Hematopoietic multipotent progenitor cell treated with erythropoietin and hydrocortisone succinate and interleukin-3 and kit ligand, for 17 days (in vitro differentiated cells): ENCODE measurements at places on chromosomes 4 and X.

DNA sequence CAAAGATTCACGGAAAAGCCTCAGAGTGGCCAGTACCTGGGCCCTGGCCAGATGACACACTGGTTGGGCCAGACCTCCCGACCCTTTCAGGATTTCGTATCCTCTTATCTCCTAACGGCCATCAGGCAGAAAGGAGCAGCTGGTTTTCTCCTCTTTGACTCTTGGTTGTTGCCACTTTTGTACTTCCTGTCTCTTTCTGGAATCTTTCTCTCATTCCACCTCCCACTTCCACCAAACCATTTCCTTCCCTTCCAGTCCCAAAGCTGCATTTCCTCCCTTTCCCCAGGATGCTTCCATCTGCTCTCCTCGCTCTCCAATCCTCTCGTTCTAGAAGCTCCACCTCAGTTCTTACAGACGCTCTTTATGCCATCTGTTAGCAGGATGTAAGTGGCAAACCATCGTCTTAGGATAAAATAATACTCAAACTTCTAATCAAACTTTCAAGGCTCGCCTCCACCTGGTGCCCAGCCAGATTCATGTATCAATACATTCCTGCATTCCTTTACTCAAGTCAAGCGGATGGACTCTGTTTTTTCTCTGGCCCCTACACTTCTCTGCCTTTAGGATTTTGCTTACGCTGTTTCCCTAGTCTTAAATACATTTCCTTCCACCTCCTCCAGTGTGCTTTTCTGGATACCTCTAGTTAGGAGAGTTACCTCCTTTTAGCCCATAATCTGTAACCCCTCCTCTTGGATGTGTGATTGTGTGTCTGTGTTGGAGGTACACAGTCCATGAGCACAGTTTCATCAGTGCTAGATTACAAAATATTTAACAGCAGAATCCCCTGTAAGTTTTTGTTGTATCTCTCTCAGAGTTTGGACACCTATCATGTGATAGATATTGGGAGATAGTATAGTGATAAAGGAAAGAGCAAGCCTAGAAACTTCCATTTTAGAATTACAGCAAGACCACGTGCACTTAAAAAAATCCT is 70.4 kb downstream of the LDB2 start:
- no peak for DNase-seq

DNA sequence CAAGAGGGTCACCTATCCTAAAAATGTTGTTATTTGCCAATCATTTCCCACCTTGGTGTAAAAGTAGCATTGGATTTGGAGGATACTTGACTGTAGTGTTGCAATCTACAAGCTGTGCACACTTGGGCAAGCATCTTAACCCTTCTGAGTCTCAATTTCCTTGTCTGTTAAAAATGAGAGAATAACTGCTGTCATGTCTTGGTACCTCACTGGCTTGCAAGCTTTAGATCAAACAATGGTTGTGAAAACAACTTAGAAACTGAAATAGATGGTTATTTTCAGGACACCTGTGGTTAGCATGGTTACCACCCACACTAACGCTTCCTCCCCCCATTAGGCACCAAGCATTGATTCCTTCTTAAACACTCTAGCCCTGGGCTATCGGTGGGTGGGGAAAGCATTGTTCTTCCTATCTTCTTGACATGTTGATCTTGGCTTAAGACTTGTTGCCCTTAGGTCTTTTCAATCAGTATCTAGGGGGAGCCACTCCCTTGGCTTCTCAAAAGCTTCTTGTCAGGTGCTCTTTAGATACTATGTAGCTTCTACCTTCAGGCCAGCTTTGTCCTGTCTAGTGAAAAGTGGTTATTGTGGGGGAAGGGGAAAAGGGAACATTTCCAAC is 10.6 kb upstream of the AMOT start:
- no peak for DNase-seq

DNA sequence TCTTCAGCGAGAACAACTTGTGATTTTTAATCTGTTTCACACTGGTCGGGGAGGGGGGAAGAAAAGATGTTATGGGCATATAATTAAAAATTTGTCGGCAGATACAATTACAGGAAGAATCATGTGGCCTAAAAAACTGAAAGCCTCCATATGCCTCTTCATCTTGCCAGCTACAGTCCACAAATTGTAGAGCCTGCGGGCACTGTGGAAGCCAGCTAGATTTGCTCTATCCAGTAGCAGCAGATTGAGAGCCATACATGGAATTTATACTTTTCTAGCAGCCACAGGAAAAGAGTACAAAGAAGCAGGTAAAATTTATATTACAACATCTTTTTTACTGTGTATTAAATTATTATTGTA is 147.3 kb downstream of the TBL1X start:
- DNase-seq = no peak

DNA sequence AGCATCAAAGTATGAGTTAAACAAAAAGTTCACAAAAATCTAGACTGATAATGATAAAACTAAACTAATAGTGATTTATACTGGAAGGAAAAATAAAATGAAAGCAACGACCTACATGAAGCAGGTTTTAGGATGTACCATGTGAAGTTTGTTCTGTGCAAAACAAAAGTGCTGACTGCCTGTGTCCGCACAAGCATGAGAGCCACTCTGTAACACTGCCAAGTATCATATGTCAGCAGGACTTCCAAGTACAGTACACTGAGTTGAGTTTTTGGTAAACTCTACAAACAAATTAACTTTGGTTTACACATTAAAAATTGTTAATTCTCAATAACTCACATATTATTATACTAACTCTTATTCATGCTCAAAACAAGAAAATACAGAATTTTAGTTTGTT is 459.0 kb downstream of the PDGFC start:
- no peak for DNase-seq

- no peak for DNase-seq
These were observed 113.9 kb upstream of the VAMP7 start for GRCh38 chrX:155767051-155767875.
